CD8-positive, alpha-beta T cell (primary cell): ENCODE measurements at places on chromosomes 4 and X.
A peak's percentile ranks its signal among the peaks of the same experiment; 100 is the strongest.

- no peak for DNase-seq
These were observed 392.3 kb downstream of the PACRGL start for GRCh38 chr4:21092531-21092930.

DNA sequence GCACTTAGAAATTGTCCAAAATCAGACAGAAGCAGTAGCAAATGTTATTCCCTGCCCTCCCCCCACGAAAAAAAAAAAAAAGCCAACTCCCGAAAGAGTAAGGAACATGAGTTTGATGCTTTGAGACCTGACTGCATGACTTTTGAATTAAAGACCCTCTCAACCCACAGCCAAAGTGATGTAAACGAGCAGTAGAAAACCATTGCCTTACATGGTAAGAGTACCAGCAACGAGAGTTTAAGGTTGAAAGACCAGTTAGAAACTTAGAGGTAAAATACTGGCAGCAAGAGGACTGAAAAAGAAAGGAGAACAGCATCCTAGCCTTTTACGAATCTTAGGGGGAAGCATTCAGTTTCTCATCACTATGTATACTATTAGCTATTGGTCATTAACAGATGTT, 10.0 kb upstream of the ANXA10 start:
- DNase-seq = no peak

GRCh38 chr4:43394976-43395375, 502.5 kb downstream of the GRXCR1 start:
- DNase-seq = no peak

- DNase-seq = no peak
These were observed 89.3 kb upstream of the STX18 start for GRCh38 chr4:4631150-4631549.

- DNase-seq = peak; percentile 60
These were observed 4.5 kb upstream of the SETD7 start for GRCh38 chr4:139560406-139561104.

DNA sequence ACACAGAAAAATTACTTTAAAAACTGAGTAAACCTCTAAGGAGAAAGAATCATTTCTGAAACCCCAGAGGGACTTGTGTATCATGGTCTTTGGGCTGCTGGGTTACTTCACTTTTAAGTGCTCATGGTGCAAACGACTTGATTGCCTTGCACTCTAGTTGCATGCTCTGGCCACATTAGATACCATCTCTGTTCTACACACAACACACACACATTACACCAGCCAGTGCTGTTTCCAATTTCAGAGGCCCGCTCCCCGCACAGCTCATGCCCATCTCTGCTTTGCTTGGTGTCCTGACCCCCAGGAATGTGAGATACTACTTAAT, 2.1 kb downstream of the PPP3CA start:
- peak; percentile 30 for DNase-seq

DNA sequence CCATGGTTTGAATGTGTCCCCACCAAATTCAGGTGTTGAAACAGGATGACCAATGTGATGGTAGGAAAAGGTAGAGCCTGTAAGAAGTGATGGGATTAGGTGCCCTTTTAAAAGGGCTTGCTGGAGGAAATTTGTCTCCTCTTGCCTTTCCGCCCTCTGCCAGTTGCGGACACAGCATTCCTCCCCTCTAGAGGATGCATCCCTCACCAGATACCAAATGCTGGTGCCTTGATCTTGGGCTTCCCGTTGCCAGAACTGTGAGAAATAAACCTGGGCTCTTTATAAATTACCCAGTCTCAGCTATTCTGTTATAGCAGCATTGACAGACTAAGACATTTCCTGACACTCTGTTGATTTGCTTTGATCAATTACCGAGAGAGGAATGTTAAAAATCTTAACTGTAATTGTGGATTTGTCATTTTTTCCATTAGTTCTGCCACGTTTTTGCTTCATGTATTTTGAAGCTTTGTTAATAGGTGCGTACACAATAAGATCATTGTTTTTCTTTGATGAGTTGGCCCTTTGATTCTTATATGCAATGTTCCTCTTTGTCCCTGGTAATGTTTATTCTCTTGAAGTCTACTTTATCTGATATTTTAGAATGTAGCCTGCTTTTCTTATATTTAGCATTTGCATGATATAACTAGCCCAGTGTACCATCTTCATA, 13.3 kb downstream of the NFKB1 start:
- DNase-seq = no peak

- DNase-seq = no peak
These were observed 57.5 kb upstream of the SCML1 start for GRCh38 chrX:17679820-17680219.

GRCh38 chrX:1325515-1326116, 11.0 kb upstream of the IL3RA start:
- no peak for DNase-seq

GRCh38 chr4:142614621-142615323, 231.3 kb downstream of the INPP4B start:
- no peak for DNase-seq

DNA sequence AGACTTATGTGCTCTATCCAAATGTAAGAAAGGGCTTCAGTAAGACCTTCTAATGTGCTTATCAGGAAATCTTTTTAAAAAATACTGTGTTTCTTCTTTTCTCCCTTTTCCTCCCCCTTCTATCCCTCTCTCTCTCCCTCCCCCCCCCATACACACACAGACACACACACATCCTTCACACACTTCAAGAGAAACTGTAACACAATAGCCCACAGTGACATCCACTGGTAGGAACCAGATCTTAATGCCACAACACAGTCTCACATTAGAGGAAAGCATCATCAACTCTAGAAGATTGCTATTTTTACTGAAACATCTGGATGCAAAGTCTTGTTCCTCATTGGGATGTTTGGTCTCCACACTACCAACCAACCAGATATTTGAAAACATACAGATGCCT, 4.6 kb downstream of the PCDH19 start:
- DNase-seq = no peak

GRCh38 chrX:68396953-68397352, 36.3 kb downstream of the OPHN1 start:
- DNase-seq = no peak
